ENCODE measurements at places on chromosomes 6 and 20. TPM values are rescaled to one million over a fixed set of nuclear protein-coding genes. Genes with fewer than 3 reads are reported as not detected.

The OPN5 gene
- total RNA-seq, result not detected

GRCh38 chr6:135503703-135504475, 6.3 kb upstream of the AHI1 start:
- no peak for DNase-seq

The SLC35D3 gene
- total RNA-seq, result not detected

The HLA-DRA gene
- 162 TPM for total RNA-seq

The FRK gene
- total RNA-seq, result 2.3 TPM

Data from thyroid gland (tissue), 4 donors.